ENCODE measurements at places on chromosomes 2 and 18.
A peak's percentile ranks its signal among the peaks of the same experiment; 100 is the strongest.

GRCh38 chr2:236661061-236661761, 91.6 kb downstream of the ACKR3 start:
- no peak for DNase-seq

DNA sequence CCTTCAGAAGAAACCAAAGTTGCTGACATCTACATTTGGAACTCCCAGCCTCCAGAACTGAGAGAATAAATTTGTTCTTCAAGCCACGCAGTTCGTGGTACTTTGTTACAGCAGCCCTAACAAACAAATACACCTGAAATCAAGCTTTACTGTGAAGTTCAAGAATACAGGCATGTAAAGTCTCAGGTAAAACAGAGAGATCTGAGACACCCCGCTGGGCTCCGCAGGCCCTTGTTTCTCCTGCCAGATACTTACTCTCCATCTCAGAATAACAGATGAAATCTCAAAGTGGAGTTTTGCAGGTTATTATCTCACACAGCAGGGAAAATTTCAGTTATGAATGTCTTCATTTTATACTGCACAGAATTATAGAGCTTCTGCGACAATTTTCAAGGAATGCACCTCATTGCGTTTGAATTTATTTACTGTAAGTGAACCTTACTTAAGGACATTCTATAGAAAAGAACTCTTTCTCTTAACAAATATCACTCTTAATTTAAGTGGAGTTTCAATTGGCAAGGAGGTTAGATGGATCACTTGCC, 492.4 kb upstream of the LRATD1 start:
- DNase-seq: no peak

DNA sequence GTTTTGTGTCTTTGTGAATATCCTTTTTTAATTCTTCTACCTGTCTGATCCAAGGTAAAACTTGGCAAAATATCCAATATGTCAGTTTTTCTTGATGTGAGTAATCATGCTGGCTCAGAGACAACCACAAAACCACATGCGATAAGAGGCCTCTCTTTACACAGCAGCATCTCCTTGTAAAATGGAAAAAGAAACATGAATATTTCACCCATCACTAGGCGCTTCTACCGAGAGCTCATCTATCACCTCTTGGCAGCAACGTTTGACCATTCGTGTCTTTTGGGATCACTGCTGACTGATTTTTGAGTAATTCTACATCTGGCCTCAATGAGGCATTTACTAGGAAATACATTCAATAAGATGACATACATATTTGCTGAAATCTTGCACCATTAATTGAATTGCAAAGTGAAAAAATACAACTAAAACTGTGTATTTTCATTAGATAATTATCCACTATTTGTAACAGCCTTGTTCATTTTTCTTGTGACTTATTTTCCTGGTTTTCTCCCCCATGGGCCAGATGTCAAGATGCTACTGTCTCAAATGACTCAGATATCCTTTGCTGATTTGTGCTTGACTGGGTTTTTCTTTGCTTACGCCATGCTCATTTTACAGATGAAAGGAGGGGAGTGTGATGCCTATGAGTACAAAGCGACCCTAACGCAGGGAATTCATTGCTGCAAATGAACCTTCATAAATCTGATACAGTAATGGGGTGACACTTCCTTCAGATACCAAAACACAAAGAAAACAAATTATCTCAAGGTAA, 467.5 kb downstream of the FBXO15 start:
- DNase-seq: no peak

DNA sequence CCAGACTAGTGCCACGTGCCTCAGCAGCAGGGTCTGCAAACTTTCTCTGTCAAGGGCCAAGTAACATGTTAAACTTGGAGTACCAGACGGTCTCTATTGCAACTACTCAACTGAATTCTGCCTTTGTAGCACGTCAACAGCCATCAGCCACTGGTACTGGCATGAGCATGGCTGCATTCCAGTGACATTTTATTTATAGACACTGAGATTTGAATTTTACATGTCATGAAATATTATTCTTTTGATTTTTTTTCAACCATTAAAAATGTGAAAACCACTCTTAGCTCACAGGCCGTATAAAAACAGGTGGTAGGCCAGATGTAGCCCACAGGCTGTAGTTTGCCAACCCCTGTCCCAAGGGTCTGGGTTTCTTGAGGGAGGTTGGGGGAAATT, 199.7 kb downstream of the TPGS2 start:
- no peak for DNase-seq

- no peak for DNase-seq
These were observed 11.2 kb downstream of the NCK2 start for GRCh38 chr2:105755895-105756294.

- DNase-seq: peak; percentile 68
These were observed at the start of gene HDHD2 for GRCh38 chr18:47150029-47150823. TSS of gene HDHD2 (minus strand) at chr18:47150500. CDS start at chr18:47136439, 14,061 bp downstream.

- no peak for DNase-seq
These were observed 142.6 kb downstream of the DIS3L2 start for GRCh38 chr2:232104076-232104646.
